ENCODE measurements at places on chromosomes 11 and 22.
A peak's percentile ranks its signal among the peaks of the same experiment; 100 is the strongest.

GRCh38 chr11:61378713-61379313 is 13.6 kb upstream of the TMEM216 start:
- no peak for DNase-seq

- no peak for DNase-seq
Observed at GRCh38 chr22:49958931-49959781, 1.4 kb upstream of the PIM3 start.

DNA sequence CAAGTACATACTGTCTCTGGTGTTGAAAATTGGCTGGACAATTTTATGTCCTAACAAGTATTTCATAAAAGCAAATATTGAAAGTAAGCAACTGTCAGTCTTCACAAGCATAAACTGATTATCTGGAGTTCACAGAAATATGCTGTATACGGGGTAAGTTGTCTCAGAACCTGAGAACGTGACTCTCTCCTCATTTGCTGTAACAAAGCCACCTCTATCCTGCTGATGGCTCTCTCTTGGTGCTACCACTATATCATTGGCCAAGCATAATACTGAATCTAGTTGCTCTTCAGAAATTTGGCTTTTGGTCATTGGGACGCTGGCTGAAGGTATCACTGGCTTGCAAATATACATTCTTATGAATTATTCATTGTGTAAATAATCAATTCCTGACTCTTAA is 1078.0 kb downstream of the LRRC4C start:
- no peak for DNase-seq

DNA sequence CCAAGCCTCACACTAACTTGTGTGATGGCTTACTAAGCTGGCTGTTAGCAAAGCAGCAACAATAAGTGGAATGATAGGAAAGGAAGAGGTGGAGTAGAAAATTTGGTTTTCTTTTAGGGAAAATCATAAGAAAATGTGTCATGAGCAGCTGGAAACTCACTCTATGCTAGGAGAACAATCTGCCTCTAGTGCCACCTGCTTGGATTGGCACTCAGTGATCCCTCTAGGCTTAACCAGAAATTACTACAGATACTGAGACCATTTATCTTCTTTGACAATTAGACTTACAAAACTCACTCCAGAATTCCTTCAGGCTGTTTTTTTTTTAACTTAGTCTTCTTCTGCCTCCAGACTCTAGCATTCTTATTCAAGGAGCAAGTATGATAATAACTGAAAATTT is 117.3 kb downstream of the CD44 start:
- no peak for DNase-seq

GRCh38 chr11:102664001-102664752 is 39.0 kb upstream of the MMP20 start:
- DNase-seq = no peak

GRCh38 chr11:21653951-21654421 is 538.9 kb upstream of the ANO5 start:
- peak; percentile 28 for DNase-seq

- DNase-seq = no peak
Observed at GRCh38 chr11:118006153-118006534, 19.9 kb downstream of the IL10RA start.

All from brain (organoid and tissue), 16 donors.